AG08395 (cell line): ENCODE measurements at places on chromosomes 4 and X.

DNA sequence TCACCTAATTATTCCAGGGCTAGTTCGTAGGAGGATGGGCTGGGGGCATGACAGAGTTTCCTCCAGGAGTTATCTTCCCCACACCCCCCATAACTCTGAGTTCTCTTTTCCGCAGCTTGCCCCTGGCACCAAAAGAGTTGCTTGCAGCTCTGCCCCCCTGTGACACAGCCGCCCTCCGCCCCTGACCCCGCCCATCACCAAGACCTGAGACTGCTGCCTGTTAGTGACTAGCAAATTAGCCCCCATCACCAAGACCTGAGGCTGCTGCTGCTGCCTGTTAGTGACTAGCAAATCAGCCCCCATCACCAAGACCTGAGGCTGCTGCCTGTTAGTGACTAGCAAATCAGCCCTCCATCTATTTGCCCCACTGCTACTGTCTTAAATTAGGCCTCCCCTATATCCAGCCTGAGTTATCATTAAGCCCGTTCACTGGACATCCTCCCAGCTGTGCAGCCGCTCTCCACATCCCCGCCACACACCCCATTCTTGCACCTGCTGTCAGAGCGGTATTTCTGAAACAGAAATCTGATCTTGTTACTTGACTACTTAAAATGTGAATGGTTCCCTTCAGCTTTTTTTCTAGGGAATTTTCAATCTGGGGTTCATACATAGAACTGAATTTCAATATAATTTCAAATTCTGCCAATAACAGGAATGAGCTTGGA lies 1.5 kb upstream of the PAPSS1 start:
- DNase-seq = no peak

DNA sequence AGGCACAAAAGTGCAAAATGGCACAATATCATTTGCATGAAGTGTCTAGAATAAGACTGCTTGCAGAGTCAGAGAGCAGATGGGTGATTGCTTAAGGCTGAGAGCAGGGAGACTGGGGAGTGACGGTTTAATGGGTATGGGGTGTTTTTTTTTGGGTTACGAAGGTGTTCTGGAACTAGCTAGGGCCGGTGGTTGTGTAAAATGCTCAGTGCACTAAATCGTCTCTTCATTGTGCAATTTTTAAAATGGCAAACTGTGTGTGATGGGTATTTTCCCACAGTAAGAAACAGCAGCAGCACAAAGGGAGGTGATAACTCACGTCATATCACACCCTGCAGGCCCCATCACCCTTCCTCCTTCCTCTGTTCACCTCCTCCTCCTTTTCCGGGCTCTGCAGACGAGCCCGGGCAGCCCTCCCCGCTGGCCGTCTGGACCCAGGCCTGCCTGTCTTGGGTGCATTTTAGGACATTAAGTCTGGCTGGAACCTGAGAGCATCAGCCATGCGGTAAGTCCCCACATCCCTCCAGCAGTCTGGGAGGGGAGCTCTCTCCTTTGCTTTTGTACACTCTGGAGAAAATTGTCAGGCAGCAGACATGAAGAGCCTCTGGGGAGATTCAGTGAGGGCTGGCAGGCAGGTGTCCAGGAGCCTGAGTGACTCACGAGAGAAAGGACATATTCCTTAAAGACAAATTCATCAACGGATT lies 42.7 kb downstream of the ASMT start:
- peak; percentile 9 for DNase-seq

DNA sequence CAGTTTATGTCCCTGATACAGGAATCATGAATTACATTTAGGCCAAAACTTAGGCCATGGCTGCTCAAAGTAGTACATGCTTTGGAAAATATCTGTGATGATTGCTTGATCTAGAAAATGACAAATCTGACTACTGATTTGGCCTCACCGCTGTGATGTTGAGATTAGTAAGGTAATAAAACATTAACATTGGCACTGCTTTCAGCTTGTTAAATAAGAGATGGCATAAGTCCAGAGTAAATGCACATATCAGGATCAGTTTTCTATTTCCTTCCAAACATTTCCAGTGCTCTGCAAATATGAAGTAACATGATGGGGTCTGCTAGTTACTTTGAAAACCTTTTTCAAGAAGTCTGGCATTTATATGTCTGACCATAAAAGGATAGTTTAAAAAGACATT lies 687.3 kb upstream of the ACTRT1 start:
- DNase-seq = no peak

GRCh38 chr4:10656988-10657387 lies 27.6 kb downstream of the CLNK start:
- no peak for DNase-seq

- DNase-seq = no peak
These were observed 27.6 kb upstream of the KCNIP4 start for GRCh38 chr4:21976166-21976565.

- DNase-seq = peak; percentile 50
These were observed 48.1 kb downstream of the LUZP4 start for GRCh38 chrX:115337491-115338144.

DNA sequence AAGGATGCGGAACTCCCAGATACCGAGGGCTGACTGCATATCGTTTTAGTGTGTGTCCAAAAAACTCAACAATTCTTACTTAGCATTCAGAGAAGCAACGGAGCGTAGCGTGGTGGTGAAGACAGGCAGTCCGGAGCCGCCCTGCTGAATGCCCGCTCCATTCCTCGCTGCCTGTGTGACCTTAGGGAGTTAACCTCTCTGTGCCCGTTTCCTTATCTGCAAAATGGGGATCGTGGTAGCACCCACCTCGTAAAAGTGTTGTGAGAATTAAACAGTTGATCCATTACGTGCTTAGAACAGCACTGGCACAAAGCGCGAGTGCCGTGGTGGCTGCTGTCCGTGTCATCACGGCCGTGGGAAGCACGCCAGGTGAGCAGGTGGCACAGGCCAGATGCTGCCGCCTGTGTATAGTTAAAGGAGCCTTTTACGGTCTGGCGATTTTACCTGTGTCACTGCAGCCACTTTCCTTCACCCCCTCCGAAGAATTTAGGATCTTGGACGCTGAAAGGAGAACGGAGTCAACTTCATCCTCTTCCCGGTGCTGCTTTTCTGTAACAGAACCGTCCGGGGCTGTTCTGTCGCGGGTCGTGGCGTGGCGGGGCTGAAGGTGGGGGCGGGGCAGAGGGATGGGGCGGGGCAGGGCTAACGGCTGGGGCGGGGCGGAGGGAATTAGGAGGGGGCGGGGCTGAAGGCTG lies 885 bp downstream of the CCDC110 start:
- peak; percentile 40 for DNase-seq

DNA sequence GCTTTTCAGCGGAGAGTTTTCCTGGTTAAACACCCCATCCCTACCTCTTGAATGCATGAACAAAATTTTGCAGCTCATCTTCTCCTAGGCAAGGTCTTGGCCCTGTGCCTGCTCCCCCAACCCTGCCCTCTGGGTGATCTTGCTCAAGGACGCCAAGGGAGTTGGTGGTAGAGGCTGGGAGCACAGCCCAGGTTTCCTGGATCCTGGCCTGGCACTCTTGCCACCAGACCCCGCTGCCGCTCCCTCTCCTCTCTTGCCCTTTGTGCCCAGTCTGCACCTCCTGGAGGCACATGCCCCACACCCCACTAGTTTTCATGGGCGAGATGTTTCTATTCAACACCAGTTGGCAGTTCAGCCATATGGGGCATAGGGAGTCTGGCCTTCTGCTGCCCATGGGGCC lies 37.3 kb downstream of the TSC22D3 start:
- no peak for DNase-seq

- no peak for DNase-seq
These were observed 126.6 kb upstream of the ACSL4 start for GRCh38 chrX:109859651-109860050.

DNA sequence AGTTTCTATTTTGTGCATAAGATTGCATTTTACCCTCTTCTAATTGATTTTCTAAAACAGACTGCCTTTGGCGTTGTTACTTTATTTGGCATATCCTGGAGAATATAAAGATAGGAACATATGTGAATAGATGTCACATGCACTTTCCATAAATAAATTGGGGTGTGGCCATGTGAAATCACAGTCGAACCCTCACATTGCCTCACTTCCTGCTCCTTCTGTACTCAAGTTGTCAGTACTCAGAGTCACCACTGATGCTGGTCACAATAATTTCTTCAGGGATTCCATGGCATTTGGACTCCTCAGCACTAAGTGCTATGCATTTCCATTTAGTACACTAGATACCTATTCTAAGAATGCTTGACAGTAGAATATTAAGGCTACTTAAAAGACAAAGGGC lies 1.4 kb upstream of the EMCN start:
- DNase-seq = no peak

- DNase-seq = no peak
These were observed 2.1 kb downstream of the MBNL3 start for GRCh38 chrX:132486599-132487178.

DNA sequence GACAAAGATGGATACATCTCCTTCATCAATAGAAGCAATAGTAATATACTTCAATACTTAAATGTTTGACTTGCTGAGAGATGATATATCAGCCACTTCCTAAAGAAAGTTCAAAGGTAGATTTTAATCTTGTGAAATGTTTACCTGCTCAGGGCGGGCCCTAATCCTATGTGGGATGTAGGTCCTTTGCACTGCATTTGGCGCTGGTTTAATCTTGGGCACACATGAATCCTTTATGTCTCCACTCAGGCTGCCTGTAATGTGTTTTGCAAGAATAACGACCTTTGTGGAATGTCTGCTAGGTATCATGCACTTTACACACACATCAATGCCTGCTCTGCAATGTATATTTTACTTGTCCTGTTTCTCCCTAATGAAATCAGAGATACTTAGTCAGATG lies 368.7 kb downstream of the GBA3 start:
- DNase-seq = no peak

DNA sequence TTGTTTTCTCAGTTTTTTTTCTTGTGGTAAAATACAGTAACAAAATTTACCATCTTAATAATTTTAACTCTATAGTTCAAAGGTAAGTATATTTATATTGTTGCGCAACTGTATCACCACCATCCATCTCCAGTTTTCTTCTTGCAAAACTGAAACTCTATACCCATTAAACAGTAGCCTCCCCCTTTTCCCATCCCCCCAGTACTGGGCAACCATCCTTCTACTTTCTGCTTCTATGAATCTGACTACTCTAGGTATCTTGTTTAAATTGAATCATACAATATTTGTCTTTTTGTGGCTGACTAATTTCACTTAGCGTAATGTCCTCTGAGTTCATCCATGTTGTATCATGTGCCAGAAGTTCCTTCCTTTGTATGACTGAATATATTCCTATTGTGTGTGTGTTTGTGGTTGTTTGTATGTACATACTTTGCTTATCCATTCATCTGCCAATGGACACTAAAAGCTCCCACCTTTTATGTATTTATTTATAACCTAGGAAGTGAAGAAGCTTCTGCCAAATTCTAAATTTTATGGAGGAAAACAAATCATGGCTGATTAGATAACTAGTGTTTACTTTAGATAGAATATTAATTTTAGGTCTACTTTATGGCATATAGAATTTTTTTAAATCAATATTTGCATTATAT lies 10.0 kb downstream of the ABHD18 start:
- no peak for DNase-seq

GRCh38 chr4:164614329-164614728 lies 139.6 kb upstream of the SMIM31 start:
- no peak for DNase-seq

DNA sequence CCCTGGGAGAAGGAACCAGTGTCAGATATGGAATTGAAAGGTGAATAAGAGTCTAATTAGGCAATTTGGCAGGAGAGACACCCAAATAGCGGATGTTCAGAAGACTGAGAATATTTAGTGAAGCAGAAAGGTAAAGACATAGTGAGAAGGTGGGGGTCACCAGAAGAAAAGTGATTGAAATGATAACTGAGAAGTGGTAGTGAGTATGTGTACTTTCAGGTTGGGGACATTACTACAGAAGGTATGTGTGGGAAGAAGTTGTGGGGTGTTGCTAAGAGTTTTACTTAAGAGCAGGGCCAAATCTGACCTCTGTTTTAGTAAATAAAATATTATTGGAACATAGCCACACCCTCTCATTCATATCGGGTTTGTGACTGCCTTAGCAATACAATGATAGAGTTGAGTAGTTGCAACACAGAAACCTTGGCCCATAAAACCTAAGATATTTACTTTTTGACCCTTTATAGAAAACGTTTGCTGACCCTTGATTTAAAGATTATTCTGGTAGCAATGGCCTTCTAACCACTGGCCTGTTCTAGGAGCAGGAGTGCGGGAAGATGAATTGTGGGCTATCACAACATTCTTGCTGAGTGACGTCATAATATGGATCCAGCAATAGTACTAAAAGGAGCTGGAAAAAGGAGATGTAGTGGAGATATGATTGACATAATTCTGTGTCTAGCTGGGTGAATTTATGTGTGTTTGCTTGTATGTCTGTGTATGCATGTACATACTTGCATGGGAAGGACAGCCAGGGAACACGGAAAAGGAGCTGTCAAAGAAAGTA lies 115.3 kb downstream of the HS3ST1 start:
- no peak for DNase-seq

GRCh38 chr4:103050736-103051436 lies 25.7 kb downstream of the SLC9B2 start:
- no peak for DNase-seq

DNA sequence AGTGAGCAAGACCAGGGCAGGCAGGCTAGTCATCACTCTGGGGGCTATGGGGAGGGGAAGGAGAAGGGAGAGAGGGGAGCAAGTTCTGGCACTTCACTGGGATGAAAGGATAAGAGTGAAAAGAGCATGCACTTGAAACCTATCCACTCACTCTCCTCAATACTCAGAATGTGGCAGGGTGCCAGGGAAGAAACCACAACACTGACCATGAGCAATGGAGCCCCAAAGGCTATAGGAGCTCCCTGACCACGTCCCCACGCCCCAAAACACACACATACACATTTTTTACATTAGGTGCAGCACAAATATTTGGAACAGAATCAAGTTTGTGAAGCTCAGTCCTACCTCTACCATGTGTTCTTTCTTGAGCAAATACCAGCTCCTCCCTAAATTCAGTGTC lies 132.2 kb downstream of the IDS start:
- no peak for DNase-seq

DNA sequence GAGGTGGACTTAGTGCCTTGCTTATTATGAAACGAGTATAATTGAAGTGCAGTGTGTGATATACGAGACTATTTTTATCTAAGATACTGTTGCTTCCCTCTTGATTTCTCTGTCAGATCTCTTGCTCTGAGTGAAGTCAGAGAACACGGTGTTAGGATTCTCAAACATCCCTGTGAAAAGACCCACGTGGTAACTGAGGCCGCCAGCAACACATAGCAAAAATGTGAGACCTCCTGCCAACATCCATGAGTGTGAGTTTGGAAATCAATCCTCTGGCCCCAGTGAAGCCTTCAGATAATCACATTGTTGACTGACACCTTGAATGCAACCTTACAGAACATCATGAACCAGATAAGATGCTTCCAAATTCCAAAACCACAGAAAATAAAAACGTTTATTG lies 954.4 kb downstream of the FAT4 start:
- DNase-seq = no peak

- DNase-seq = no peak
These were observed 1.2 kb downstream of the IRS4 start for GRCh38 chrX:108735091-108735678.
